Osteocyte (in vitro differentiated cells): ENCODE measurements at places on chromosomes 6 and 20. TPM values are rescaled to one million over a fixed set of nuclear protein-coding genes. Genes with fewer than 3 reads are reported as not detected.

- DNase-seq: no peak
- no peak overlapping the region for H3K4me3 ChIP-seq
- H3K27ac ChIP-seq: no peak overlapping the region
- H3K4me1 ChIP-seq: no peaks in the 10 kb centered on the region
- H3K27me3 ChIP-seq: no peaks in the 10 kb centered on the region
- no peaks in the 10 kb centered on the region for H3K36me3 ChIP-seq
Observed at GRCh38 chr6:96171112-96171511, 155.3 kb downstream of the FUT9 start.

DNA sequence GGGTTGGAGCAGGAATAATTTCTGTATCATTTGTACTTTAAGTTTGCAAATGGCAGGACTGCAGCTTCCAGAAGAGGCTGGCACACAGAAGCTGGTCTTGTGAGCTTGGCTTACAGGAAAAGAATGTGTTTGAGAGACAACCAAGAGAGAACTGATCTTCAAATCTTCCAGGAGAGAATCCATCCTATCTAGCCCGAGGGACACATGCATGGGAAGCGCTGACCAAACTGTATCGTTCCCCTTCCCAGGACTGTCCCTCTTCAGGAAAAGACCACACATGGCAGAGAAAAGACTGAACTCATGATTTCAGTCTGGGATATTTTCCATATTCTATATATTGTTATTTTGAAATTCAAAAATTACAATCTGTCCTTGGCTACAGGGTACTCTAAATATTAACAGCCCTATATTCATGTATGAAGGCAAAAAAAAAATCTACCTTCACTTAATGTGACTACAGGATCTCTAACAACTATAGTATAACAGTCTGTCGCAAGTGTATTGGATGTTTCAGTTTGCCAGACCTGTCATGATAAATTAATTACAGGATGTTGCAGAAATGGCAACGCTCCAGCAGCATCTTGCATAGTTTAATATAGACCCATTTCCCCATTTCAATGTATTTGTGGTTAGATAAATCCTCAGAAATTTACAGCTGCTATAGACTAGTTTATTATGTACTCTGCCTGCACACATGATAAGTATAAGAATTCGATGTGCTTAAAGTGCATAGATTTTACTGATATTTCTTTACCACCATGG lies 99.4 kb downstream of the MYB start:
- peaks cover 2% of the 10 kb centered on the region for H3K36me3 ChIP-seq
- H3K27ac ChIP-seq: no peak overlapping the region
- H3K27me3 ChIP-seq: no peaks in the 10 kb centered on the region
- H3K4me1 ChIP-seq: no peaks in the 10 kb centered on the region

DNA sequence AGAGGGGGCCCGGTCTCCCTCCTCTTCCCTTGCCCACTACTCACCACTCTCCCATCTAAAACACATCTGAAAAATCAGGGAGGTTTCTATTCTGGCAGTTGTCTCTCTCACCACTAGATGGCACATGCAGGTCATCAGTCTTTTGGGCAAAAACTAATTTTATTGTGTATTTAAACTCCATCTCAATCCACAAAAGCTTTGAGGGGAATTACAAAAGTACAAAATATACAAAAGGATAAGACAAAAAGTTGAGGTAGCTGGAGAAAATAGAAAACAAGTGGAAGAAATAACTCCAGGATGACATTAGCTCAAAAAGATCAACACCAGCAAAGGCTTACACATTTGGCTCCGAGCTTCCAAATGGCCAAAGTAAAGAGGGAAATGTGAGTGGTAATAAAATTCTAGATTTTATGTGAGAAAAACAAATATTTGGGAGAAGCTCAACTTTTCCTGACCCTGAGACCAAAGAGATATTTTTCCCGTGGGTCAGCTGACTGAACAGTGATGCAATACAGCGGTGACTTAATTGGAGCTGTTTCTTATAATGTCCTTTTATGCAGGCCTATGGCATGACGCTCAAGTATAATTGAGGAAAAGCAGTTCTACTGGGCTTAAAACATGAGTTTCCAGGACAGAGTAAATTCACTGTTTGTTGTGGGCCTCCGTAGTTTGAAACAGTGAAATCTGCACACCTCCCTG lies 79.8 kb upstream of the CHD6 start:
- H3K27ac ChIP-seq: no peak overlapping the region
- DNase-seq: no peak

- no peak overlapping the region for H3K27ac ChIP-seq
- DNase-seq: no peak
- no peaks in the 10 kb centered on the region for H3K36me3 ChIP-seq
- H3K4me1 ChIP-seq: no peaks in the 10 kb centered on the region
Observed at GRCh38 chr6:157790548-157791160, 32.4 kb upstream of the SNX9 start.

GRCh38 chr6:131488780-131489179 lies 84.2 kb upstream of the ARG1 start:
- no peaks in the 10 kb centered on the region for H3K4me1 ChIP-seq
- H3K4me3 ChIP-seq: no peak overlapping the region
- H3K27ac ChIP-seq: no peak overlapping the region
- no peaks in the 10 kb centered on the region for H3K27me3 ChIP-seq
- H3K36me3 ChIP-seq: no peaks in the 10 kb centered on the region

- peaks cover 8% of the 10 kb centered on the region for H3K4me1 ChIP-seq
- no peak overlapping the region for H3K27ac ChIP-seq
- DNase-seq: no peak
Observed at GRCh38 chr6:158050107-158050735, 68.6 kb downstream of the SYNJ2 start.

GRCh38 chr6:47631269-47631772 lies 67.1 kb upstream of the ADGRF4 start:
- H3K36me3 ChIP-seq: no peaks in the 10 kb centered on the region
- H3K27me3 ChIP-seq: no peaks in the 10 kb centered on the region
- no peak overlapping the region for H3K4me3 ChIP-seq

DNA sequence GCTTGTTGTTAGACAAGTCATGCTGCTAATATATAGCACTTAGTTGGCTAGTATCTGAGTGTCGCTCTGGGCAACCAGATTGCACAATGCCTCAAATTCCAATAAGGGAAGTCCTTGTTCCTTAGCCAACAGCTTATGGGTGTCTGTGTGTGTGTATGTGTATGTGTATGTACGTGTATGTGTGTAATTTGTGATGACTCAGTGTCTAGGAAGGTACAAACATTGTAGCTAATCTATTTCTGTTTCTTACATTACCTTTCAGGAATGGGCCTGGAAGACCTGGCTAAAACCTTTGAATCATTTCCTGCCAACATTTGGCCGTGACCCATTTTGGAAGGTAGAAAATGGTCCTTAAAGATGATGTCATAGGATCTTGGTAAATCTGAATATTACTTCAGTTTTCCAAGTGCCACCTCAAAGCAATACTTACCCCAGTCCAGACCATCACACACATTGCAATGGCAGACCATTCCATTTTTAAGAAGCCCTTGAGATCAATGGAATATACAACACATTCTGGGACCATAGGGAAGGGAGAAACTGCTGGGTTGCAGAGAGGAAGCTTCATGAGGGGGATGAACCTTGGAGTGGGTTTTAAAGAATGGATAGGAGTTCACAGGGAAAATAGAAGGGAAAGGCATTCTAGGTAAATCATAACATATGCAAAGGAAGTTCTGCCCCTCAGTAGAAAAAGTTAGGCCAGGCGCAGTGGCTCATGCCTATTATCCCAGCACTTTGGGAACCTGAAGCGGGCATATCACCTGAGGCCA lies 25.1 kb downstream of the NEDD9 start:
- H3K4me3 ChIP-seq: no peak overlapping the region
- no peaks in the 10 kb centered on the region for H3K27me3 ChIP-seq
- peaks cover 74% of the 10 kb centered on the region for H3K4me1 ChIP-seq
- peak overlapping the region; percentile 95 for H3K27ac ChIP-seq

DNA sequence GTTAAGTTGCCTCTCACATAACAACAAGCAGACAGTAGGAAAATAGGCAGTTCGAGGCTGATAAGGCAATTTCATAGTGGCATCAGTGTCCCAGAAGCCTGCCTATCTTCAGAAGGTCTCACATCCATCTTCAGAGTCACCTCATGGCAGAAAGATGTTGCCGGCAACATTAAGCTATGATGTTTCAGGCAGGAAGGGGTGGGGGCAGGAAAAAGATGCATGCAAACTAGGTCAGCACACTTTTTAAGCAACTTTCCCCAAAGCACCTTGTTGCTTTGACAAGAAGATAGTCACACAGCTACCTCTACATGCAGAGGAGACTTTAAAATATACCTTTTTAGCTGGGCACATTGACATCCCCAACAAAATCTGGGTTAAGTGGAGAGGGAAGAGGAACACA lies 43.2 kb upstream of the SMIM8 start:
- no peak for DNase-seq
- H3K4me1 ChIP-seq: no peaks in the 10 kb centered on the region
- no peak overlapping the region for H3K4me3 ChIP-seq
- H3K27me3 ChIP-seq: no peaks in the 10 kb centered on the region

DNA sequence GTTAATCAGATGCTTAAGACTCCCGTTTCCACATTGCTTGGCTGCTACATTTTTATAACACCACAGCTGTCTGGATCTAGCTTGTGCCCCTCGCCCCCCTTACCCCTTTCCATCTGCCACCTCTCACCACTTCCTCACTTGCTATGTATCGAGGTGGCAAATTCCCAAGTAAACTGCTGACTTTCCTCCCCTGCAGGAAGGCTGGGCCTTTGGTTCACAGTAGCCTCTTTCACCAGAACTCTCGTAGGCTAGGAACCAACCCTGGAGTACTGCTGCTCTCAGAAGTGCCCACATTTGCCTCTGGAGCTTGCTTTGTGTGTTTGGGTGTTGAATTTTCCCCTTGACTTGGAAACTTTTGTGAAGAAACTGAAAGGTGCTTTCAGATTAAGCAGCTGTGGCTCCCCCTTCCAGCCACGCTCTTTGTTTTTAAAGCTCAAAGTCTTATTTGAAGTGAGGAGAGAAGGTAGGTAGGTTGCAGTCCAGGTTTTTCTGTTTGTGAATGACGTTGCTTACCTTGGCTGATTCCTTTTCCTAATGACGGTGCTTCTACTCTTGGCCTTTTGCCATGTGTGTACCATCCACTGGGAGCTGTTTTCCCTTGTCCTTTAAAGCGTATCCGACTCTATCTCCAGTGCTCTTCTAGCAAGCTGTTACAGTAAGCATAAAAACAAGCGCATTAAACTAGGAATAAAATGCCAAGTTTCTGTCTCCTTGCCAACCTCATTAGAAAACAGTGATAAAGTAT lies 90.4 kb downstream of the CARMIL1 start:
- H3K4me1 ChIP-seq: peaks cover 29% of the 10 kb centered on the region
- no peaks in the 10 kb centered on the region for H3K27me3 ChIP-seq
- no peak for DNase-seq
- H3K36me3 ChIP-seq: peaks cover 5% of the 10 kb centered on the region
- no peak overlapping the region for H3K27ac ChIP-seq

GRCh38 chr6:83758533-83758932 lies 49.6 kb upstream of the SNAP91 start:
- no peak overlapping the region for H3K4me3 ChIP-seq
- H3K4me1 ChIP-seq: no peaks in the 10 kb centered on the region
- H3K27me3 ChIP-seq: no peaks in the 10 kb centered on the region
- no peak for DNase-seq
- no peaks in the 10 kb centered on the region for H3K36me3 ChIP-seq

GRCh38 chr6:155162682-155163081 lies 101.1 kb upstream of the CLDN20 start:
- H3K27me3 ChIP-seq: no peaks in the 10 kb centered on the region
- no peak overlapping the region for H3K4me3 ChIP-seq
- H3K4me1 ChIP-seq: peaks cover 16% of the 10 kb centered on the region

- H3K27ac ChIP-seq: no peak overlapping the region
- H3K36me3 ChIP-seq: no peaks in the 10 kb centered on the region
- no peak overlapping the region for H3K4me3 ChIP-seq
- H3K27me3 ChIP-seq: no peaks in the 10 kb centered on the region
- no peak for DNase-seq
Observed at GRCh38 chr6:169263836-169264608, 10.4 kb upstream of the THBS2 start.

DNA sequence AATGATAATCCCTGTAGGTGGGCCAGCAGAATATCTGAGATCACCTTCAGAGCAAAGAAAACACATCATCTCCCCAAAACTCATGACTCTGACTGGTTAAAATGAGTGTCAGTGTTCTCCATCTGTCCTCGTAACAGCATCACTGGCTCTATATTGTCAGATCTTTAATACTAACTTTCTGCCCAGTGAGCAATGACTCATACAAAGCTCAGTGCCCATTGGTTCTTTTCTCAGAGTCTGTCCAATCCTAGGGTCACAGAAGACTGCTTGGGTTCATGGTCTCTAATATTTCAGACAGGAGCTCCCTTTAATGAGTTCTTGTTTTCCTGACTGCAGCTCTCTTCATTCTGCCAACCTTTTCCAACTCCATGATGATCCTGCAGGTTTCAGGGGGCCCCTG lies 36.4 kb downstream of the HLA-DPB1 start:
- peaks cover 88% of the 10 kb centered on the region for H3K27me3 ChIP-seq
- no peak for DNase-seq
- no peak overlapping the region for H3K27ac ChIP-seq
- no peak overlapping the region for H3K4me3 ChIP-seq
- H3K36me3 ChIP-seq: no peaks in the 10 kb centered on the region

DNA sequence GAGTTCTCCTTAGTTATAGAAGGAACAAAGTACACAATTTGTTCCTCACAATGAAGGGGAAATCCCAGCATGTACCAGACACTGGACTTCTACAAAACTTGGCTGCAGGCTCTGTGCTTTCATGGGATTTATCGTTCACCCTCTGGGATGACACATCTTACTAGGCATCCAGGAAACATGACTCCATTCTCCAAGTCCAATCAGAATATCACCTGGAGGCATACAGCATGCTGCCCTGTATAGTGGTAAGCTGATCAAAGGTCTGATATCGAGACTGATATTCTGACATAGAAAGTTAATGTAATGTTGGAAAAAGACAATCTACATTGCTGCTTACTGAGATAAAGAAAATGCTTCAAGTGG lies 6.7 kb downstream of the RWDD2A start:
- peaks cover 28% of the 10 kb centered on the region for H3K4me1 ChIP-seq
- H3K27ac ChIP-seq: peak overlapping the region; percentile 52
- H3K36me3 ChIP-seq: peaks cover 10% of the 10 kb centered on the region

- no peak overlapping the region for H3K4me3 ChIP-seq
- peaks cover 5% of the 10 kb centered on the region for H3K27me3 ChIP-seq
- no peaks in the 10 kb centered on the region for H3K36me3 ChIP-seq
- no peak for DNase-seq
- H3K27ac ChIP-seq: no peak overlapping the region
Observed at GRCh38 chr6:123091896-123092271, 95.8 kb downstream of the CLVS2 start.

Gene LINC00237
- total RNA-seq: not detected in 2 replicates

Gene C6orf15
- not detected in 2 replicates for total RNA-seq

Gene EDN3
- total RNA-seq: not detected in 2 replicates

Gene RSPO3
- 4.0 and 4.5 TPM in 2 replicates for total RNA-seq

Gene COL21A1
- total RNA-seq: 48.0 and 60.0 TPM in 2 replicates

Gene DCDC2
- 0.94 and 1.0 TPM in 2 replicates for total RNA-seq

Gene C20orf202
- not detected in 2 replicates for total RNA-seq

Gene CST5
- not detected in 2 replicates for total RNA-seq

Gene CCN2
- 635 and 878 TPM in 2 replicates for total RNA-seq

Gene TMEM74B
- not detected in 2 replicates for total RNA-seq

Gene EDN1
- total RNA-seq: 10.9 and 13.2 TPM in 2 replicates
